ENCODE measurements at places on chromosomes 12 and 14. TPM values are rescaled to one million over a fixed set of nuclear protein-coding genes. Genes with fewer than 3 reads are reported as not detected.

DNA sequence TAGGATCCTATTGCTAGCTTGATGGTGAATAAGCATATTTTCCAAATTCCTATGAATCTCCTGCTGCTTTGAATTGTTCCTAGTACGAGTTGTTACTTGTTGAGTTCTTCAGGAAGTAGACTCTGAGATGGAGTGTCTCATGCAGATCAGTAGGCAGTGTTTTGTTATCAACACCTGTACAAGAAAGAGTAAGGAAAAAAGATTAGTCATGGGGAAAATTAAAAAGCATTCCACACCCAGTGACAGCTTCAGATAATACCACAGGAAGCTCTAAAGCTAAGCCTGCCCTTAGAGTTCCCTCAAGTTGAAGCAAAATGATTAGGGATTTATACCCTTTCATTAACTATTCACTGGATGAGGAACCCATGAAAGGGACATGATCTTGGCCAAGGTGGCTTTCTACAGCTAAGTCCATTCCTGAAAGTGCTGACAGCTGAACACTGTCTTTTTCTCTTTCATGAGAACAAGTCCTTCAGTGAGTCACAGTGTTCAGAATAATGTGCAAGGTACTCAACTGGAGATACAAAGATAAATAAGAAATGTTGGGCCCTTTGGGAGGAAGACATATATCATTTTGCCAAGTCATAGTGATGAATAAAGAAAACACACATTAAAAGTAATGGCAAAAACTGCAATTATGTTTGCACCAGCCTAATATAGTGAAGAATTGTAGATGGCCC, 49.1 kb downstream of the CCER1 start:
- H3K4me1 ChIP-seq: peaks cover 8% of the 10 kb centered on the region
- no peaks in the 10 kb centered on the region for H3K27me3 ChIP-seq
- H3K27ac ChIP-seq: no peak overlapping the region

IFT43 gene
- 28.2 TPM for total RNA-seq

DNA sequence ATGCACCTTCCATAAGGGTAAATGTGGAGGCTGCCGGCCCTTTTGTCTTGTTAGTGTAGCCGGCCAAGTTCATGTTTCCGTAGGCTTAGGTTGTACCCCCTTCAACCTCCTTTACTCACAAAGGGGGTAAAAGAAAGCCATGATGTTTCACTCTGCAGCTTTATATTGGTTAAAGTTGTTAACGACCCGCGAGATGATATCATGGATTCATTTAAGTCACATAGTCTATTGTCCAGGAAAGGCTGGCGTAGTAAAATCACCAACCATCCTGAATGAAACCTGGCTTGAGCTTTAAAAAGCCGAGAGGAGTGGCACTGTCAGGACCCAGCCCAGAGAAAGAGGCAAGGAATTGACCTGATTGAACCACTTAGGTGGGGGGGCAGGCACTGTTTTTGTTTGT, 1.3 kb downstream of the UNG start:
- peaks cover 20% of the 10 kb centered on the region for H3K4me1 ChIP-seq
- H3K27me3 ChIP-seq: no peaks in the 10 kb centered on the region
- peak overlapping the region; percentile 87 for H3K27ac ChIP-seq

- no peak overlapping the region for H3K27ac ChIP-seq
- no peak overlapping the region for H3K4me3 ChIP-seq
- no peaks in the 10 kb centered on the region for H3K4me1 ChIP-seq
- H3K36me3 ChIP-seq: peaks cover 3% of the 10 kb centered on the region
These were observed 313.6 kb upstream of the RTL1 start for GRCh38 chr14:101217080-101217463.

DNA sequence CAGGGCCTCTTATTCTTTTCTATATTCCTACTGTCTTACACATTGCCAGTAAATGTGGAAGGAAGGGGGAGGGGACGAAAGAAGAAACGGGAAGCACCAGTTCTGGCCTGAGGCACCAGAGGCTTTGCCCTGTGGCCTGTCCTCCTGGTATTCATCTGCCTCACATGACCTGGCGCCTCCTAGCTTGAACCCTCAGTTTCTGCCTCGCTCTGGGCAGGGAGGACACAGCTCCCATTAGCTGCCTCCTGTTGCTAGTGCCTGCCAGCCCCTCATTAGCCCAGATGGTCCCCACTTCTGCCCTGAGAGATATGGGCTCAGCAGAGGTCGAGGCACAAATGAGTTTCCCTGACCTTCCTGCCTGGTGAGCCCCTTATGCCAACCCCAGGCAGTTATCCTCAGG, 3.0 kb upstream of the PLEKHG6 start:
- H3K36me3 ChIP-seq: no peaks in the 10 kb centered on the region
- peak; percentile 52 for DNase-seq
- peaks cover 5% of the 10 kb centered on the region for H3K27me3 ChIP-seq
- peaks cover 2% of the 10 kb centered on the region for H3K4me1 ChIP-seq
- no peak overlapping the region for H3K27ac ChIP-seq
